ENCODE measurements at places on chromosomes 1 and 21. TPM values are rescaled to one million over a fixed set of nuclear protein-coding genes. Genes with fewer than 3 reads are reported as not detected.

HSPA6 gene
- 1.3 TPM for total RNA-seq

SYF2 gene
- total RNA-seq: 52.3 TPM

MUL1 gene
- 29.8 TPM for total RNA-seq

IL22RA1 gene
- total RNA-seq: 0.11 TPM

RCSD1 gene
- 0.26 TPM for total RNA-seq

RTCA gene
- total RNA-seq: 36.8 TPM

HFM1 gene
- 2.2 TPM for total RNA-seq

ITLN2 gene
- total RNA-seq: not detected

MFAP2 gene
- 20.3 TPM for total RNA-seq

NUP210L gene
- 0.86 TPM for total RNA-seq

ADSS2 gene
- total RNA-seq: 56.6 TPM

MYCL gene
- total RNA-seq: 0.22 TPM

SNX7 gene
- total RNA-seq: 66.4 TPM

OR10Z1 gene
- total RNA-seq: not detected

GPR89A gene
- total RNA-seq: 37.0 TPM

CFAP74 gene
- not detected for total RNA-seq

UBE2U gene
- not detected for total RNA-seq

KCNT2 gene
- 4.7 TPM for total RNA-seq

GBP4 gene
- total RNA-seq: 1.0 TPM

SPATC1L gene
- total RNA-seq: 4.7 TPM

OR14K1 gene
- total RNA-seq: not detected

CA6 gene
- total RNA-seq: not detected

BATF3 gene
- total RNA-seq: not detected

GPR3 gene
- total RNA-seq: under 0.01 TPM

PEAR1 gene
- total RNA-seq: 5.5 TPM

SLC2A5 gene
- 0.22 TPM for total RNA-seq

FNDC5 gene
- total RNA-seq: 0.91 TPM

PRDM16 gene
- total RNA-seq: 10.7 TPM

FMO1 gene
- total RNA-seq: not detected

HAO2 gene
- total RNA-seq: not detected

BTBD19 gene
- 10.8 TPM for total RNA-seq

FLG2 gene
- total RNA-seq: not detected

PGD gene
- 200 TPM for total RNA-seq

RIPPLY3 gene
- total RNA-seq: 0.11 TPM

S100A13 gene
- 142 TPM for total RNA-seq

FCRL6 gene
- not detected for total RNA-seq

NBPF6 gene
- not detected for total RNA-seq

VHLL gene
- total RNA-seq: 0.22 TPM

KRTAP19-3 gene
- not detected for total RNA-seq

NIPAL3 gene
- total RNA-seq: 56.6 TPM

ARMH1 gene
- total RNA-seq: 0.91 TPM

C1orf116 gene
- not detected for total RNA-seq

HES2 gene
- not detected for total RNA-seq

AADACL4 gene
- not detected for total RNA-seq

GIPC2 gene
- total RNA-seq: 0.13 TPM

LRRC38 gene
- not detected for total RNA-seq

NRIP1 gene
- 33.5 TPM for total RNA-seq

PLA2G2C gene
- not detected for total RNA-seq

YY1AP1 gene
- 49.3 TPM for total RNA-seq

DCST1 gene
- total RNA-seq: not detected

CATSPERE gene
- total RNA-seq: 2.4 TPM

IVL gene
- total RNA-seq: not detected

KRTAP13-2 gene
- not detected for total RNA-seq

NCF2 gene
- 1.2 TPM for total RNA-seq

HSPB7 gene
- total RNA-seq: 19.6 TPM
